Coronary artery (tissue), 2 donors: ENCODE measurements at places on chromosomes 3 and 15.

DNA sequence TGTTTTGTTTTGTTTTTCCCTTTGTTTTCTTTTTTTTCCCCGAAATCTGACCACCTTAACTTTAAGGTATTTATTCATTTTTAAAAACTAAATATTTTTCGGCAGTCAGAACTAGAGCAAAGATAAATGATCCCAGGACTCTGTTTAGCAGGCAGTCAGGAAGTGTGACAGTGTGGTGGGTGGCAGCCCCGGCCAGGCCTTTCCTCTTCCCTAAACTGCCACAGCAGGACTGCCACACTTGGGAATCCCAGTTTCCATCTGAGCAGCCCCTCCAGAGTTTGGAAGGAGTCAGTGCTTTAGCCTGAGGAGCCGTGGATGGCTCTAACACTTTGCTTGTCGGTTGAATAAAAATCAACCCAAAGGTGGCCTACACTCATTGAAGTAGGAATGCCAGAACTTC, 6.9 kb downstream of the CCRL2 start:
- DNase-seq, result peak; percentile 12

- DNase-seq, result no peak
These were observed 89.4 kb upstream of the ICE2 start for GRCh38 chr15:60568301-60568742.

- DNase-seq, result peak; percentile 38
These were observed 41.4 kb upstream of the SLC41A3 start for GRCh38 chr3:126125341-126125740.

GRCh38 chr3:140850210-140850955, 91.3 kb upstream of the SLC25A36 start:
- no peak for DNase-seq

- DNase-seq, result no peak
These were observed 217.0 kb downstream of the ITPR1 start for GRCh38 chr3:4710191-4710590.

DNA sequence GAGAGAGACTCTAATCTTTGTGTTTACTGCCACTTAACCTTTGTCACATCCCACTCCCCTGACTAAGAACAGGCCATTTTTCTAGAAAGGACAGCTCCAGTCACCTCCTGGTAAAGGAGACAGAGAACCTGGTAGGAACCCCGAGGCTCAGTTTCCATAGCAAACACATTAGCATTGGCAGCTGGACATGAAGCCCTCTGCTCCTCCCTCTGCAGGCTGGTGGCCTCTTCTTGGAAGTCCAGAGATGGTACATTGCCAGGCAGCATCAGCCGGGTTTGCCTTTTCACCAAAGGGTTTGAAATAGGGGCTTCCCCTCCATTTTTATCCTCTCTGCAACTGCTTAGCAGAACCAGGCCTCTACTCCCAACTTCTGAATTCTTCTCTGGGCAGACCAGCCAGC, 213.4 kb upstream of the SEMA6D start:
- DNase-seq, result no peak

- no peak for DNase-seq
These were observed 232.7 kb downstream of the IGSF11 start for GRCh38 chr3:118801899-118802298.

DNA sequence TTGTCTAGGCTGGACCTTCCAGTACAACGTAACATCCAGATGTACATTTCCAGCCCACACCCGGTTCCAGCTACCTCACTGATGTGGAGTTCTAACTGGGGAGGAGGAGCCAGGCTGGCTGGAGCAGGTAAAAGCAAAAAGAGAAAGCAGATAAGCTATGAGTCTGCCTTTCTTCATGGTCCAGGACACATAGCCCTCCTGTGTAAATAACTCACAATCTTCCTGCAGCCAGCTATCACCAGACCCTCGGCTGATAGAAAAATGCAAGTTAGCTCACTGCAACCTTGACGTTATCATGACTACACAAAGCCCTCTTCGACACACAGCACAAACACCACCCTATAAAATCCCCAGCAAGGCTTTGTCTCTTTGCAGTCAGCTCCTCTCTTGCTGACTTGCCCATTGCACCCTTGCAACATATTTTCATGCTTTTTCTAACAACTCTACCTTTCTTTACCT, 20.5 kb upstream of the ELP6 start:
- no peak for DNase-seq

DNA sequence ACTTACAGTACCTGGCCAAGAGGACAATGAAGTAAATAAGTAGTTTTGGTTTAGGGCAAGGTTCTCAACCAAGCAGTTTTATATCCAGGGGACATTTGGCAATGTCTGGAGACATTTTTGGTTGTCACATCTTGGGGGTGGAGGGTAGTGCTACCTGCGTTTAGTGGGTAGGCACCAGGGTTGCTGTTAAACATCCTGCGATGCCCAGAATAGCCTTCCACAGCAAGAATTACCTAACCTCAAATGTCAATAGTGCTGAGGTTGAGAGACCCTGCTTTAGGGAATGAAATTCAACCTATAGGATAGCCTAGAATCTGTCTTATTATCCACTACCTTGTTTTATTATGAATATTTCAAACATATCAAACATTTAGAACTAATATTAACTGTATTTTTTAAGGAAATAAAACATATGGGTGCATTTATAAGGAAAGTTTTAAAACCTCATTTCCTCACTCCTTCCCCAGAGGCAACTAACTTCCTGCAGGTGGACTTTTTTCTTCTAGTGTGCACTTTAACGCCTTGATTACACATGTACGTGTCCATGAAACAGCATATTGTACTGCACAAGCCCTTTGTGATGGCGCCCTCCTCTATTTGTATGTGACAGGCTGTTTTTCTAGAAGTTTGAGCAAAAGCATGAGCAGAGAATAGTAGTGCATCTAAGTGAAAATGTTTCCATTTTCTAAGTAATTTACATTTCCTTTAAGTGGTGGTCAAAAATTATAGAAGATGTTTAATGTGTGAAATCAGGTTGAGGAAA, 57.1 kb downstream of the TRAK1 start:
- no peak for DNase-seq

DNA sequence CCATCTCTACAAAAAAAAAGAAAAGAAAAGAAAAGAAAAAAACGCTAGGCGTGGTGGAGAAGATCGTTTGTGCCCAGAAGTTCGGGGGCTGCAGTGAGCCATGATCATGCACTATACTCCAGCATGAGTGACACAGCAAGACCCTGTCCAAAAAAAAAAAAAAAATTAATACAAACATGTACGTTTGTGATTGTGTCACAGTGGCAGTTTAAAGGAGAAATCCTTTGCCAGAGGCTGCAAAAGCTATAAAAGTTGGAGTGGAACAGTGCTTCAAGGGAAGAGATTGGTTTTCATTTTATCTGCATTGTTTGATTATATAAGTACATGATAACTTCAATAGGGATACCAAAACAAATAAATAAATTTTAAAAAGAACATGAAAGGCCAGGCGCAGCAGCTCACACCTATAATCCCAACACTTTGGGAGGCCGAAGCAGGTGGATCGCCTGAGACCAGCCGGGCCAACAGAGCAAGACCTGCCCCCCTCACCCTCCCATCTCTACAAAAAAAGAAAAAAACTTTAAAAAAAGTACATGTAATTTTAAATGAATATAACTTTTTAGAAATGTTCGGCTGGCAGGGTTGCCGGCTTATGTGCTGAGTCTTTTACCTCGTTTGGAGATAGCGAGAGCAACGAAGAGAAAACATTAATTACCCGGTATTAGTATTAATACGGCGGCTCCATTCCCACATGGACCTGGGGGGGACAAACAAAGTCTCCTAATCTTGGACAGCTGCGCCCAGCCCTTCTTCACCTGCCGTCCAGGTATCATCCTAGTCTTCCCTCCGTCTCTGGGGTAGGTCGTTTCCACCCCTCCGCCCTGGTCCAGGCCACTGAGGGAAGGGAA, 573 bp upstream of the DIS3L start:
- no peak for DNase-seq

DNA sequence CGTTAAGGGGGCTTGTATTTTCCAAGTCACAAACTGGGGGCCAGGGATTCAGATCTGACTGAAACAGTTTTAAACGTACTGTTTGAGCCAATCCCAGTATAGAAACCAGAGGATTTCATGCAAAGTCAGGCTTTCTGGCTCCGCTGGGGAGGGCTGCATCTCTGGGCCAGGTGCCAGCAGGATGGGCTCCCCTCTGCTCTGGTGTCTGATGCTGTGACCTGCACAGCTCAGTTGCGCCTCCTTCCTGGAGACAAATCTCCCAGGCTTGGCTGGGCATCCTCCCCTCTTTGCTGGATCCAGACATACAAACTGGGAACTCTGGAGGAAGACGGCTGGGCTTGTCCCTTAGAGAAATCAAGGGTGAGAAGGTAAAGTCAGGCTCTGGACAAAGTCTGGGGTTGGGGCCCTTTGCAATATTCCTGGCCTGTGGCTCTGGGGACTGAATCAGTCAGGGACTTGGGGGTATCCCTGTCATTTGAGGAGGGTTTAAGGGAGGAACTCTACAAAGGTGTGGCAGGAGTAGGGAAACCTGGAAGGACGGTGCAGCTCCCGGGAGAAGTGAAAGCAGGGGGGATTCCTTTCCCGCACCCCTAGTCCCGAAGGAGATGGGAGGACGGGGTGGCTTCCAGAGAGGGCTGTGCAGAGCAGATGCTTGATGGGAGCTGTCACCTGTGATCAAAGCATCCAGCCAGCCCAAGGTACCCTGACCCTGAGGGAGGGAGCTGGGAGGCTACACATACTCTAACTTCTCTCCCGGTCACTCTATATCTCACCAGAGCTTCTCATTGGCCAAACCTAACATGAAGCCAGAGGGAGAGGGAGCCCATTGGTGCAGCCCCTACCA, 114.8 kb upstream of the ATP2B2 start:
- no peak for DNase-seq

DNA sequence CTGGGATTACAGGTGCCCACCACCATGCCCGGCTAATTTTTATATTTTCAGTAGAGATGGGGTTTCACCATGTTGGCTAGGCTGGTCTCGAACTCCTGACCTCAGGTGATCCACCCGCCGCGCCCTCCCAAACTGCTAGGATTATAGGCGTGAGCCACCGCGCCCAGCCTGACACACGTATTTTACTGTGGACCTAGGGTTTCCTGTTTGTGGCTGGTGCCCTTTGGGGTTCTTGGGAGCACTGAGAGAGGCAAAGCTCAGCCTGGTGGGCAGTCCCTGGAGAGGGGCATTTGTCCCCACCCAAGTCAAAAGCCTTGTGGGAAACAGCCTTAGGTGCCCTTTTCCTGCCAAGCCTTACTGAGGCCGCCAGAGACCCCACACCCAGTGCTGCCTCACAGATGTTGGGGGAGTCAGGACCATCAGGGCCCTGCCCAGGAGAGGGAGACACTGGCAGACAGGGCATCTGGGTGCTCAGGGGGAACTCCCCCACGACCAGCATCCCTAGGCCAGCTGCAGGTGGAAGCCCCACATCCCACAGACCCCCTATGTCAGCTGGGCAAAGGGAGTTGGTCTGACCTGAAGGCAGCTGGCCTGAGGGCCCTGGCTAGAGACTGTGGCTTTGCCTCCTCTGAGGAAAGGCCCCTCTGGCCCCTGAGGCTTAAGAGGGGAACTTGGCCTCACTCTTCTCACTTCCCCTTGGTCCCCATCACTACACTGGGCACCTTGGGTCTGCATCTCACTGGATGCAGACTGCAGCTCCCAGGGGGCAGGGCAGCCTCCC, 35.1 kb downstream of the DNAH1 start:
- no peak for DNase-seq

- DNase-seq, result no peak
These were observed 30.2 kb upstream of the ZNF609 start for GRCh38 chr15:64430000-64430735.

GRCh38 chr3:71525391-71525790, 58.1 kb downstream of the FOXP1 start:
- DNase-seq, result no peak
